ENCODE measurements at places on chromosomes 4 and X.

GRCh38 chrX:34058005-34058404 is 74.1 kb downstream of the FAM47A start:
- no peak for DNase-seq

DNA sequence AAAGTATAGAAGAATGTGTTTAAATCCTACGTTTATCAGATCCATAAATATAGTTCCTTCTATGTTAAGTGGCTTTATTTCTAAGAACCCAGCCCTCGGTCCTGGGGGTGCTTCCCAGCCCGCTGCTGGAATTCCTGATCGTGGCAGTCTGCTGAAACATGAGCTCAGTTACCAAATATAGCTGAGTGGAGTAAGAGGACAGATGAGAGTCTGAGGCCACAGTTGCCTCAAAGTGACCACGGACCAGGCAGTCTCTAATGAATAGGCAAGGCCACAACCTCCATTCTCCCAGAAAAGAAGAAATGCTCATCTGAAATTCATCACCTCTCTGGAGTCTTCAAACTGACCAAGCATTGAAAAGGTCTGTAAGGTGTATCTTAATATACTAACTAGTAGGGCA is at the start of gene PALLD:
TSS of gene PALLD (plus strand) at position 219 of the 400 bp plus-strand sequence.
- DNase-seq, result no peak

- DNase-seq, result no peak
These were observed 2.6 kb downstream of the CXCL2 start for GRCh38 chr4:74096265-74096980.

DNA sequence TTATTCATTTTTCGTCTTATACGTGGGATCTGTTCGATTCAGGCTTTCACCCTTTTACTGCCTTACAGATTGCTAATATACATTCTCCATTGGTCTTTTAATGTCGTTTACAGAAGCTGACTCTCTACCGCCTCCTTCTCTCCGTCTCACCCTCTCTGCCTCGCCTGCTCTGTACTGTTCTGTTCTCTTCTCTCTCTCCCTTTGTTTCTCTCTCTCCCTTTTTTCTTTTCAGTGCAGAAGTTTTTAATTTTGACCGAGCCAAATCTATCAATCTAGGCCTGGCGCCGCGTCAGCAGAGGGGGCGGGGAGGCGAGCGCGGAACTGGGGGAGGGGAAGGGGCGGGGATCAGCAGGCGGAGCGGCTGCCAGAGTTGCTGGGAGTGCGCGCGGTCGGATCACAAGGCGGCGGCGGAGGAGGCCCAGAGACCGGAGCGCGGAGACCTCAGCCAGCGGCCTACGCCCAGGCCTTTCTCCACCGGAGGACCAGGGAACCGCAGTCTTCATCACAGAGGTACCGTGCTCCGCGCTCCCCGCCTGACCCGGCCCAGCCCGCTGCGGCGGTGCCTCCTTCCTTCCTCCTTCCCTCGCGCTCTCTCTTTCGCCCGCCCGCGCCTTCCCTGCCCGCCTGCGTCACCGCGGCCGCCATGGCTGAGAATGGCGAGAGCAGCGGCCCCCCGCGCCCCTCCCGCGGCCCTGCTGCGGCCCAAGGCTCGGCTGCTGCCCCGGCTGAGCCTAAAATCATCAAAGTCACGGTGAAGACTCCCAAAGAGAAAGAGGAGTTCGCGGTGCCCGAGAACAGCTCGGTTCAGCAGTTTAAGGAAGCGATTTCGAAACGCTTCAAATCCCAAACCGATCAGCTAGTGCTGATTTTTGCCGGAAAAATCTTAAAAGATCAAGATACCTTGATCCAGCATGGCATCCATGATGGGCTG is at the start of gene UBQLN2:
TSS of gene UBQLN2 (plus strand) at position 397 of the 931 bp plus-strand sequence. CDS start at position 644, 247 bp downstream.
- DNase-seq, result peak; percentile 47

DNA sequence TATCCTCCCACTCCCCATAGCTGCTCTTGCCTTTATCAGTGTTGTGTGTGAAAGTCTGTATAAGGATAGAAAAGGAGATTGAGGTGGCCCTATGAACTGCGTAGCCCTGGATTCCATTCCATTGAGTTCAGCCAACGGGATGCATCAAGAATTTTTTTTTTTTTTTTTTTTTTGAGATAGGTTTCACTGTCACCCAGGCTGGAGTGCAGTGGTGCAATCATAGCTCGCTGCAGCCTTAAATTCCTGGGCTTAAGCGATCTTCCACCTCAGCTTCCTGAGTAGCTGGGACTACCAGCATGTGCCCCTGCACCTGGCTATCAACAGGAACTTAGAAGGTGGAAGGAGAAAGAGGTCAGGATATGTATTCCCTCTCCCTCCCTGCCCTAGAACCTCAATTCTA is 187.2 kb upstream of the SPRY1 start:
- DNase-seq, result no peak

DNA sequence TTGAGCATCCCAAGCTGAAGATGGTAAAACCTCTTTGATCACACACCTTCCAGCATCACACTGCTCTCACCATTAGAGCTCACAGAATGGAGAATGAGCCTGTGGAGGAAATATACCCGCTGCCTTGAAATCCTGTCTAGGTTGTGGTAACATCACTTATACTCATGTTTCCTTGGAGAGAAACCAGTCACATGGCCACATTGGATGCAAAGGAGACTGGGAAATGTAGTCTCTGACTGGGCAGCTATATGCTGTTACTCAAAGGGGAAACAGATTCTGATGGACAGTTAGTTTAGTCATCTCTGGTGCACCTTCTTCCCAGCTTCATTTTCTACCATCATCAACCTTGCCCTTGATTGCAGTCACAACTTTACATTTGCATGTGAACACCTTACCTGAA is 286.3 kb downstream of the ANKRD50 start:
- no peak for DNase-seq

DNA sequence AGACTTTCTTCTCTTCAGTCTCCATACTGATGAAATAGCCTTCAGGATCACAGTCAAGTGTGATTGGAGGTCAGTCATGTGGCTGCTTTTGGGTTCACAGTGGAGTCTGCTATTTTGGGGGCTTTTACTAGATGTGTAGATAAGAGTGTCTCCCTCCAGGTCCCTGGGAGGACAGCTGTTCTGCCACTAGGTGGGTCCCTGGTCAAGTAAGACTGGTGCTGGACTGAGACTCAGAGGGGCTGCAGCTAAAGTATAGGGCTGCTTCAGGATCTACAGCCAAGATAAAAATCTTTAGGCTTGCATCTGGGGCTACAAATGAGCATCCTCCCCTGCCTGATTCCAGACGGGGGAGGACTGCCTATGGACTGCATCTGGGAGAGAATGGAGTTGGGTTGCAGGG is 200.7 kb upstream of the ANKRD50 start:
- no peak for DNase-seq

- no peak for DNase-seq
These were observed 347.2 kb upstream of the DDX53 start for GRCh38 chrX:22652596-22652995.

- no peak for DNase-seq
These were observed 2.3 kb upstream of the RNF212 start for GRCh38 chr4:1115528-1116293.

DNA sequence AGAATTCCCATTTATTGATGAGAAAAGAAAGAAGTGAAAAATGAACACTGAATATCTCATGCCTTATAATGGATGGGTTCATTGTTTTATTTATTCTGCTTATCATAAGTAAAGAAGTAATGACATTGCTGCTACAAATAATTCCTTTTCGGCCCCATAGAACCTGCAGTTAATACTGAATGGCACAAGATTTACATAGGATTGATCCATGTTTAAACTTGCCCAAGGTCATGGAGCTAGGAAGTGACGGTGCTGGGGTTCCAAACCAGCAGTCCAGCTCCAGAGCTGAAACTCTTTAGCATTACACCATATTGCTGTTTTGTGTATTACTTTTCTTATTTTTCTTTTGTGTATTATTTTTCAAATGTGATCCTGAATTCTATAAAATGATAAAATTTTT is 30.2 kb upstream of the PRSS48 start:
- no peak for DNase-seq

DNA sequence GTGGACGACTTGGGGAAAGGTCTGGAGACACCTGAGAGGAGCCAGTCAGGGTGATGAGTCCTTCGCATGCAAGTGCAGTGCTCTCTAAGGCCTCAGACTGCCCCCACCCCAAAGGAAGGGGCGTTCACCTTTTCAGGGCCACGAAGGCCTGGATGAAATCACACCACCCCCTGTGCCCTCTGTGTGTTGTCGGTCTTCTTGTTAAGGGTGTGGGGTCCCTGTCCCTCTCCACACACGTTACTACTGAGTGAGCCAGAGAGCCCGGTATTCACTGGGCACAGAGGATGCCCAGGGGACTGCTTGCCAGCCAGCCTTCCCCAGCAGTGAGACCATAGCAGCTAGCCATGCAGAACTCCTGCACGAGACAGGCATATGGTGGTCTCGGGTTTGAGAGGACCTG is 72.0 kb downstream of the MTMR1 start:
- DNase-seq, result no peak

GRCh38 chr4:85986266-85986665 is 373.6 kb downstream of the MAPK10 start:
- no peak for DNase-seq

- DNase-seq, result no peak
These were observed 252.1 kb upstream of the ADGRL3 start for GRCh38 chr4:60948008-60948407.

DNA sequence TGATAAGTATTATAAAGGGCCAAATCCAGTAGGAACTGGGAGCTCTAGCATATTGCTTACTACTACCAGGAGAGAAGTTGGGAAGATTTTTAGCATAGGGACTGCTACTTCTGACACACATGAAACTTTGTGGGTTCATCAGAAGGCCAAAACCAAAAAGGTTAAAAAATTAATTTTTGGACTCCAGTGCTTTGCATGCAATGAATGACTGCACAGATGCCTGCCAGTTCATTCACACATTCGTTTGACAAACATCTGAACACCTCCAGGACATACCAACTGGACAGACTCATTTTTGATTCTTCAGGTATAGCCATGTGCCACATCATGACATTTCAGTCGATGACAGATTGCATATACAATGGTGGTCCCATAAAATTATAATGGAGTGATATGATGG is 79.8 kb downstream of the MID1IP1 start:
- DNase-seq, result no peak

DNA sequence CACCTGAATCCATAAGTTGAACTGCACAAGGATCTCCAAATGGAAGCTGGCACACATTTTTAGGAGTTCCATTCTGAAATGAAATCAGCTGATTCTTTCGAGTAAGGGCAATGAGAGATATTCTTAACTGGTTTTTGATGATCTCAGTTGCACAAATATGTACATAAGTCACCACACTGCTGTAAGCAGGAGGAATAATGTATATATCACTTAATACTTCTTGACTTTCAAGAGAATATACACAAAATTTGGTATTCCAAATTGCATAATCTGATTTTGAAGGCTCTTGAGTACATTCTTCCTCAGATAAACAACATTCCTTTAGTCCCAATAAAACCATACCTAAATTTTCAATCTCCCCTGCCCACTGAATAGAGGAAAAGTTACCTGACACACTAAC is 8.2 kb downstream of the FANCB start:
- DNase-seq, result no peak

All from stimulated activated CD8-positive, alpha-beta memory T cell treated with anti-CD3 and anti-CD28 coated beads, Interleukin-2, amount 100 ng/mL, for 1 hour (primary cell).